Heart left ventricle (tissue), 16 donors: ENCODE measurements at places on chromosomes 3 and 15.

- DNase-seq, result peak; percentile 45
These were observed 14.2 kb downstream of the IQGAP1 start for GRCh38 chr15:90402223-90402622.

- DNase-seq, result peak; percentile 51
These were observed 275.1 kb downstream of the PDZRN3 start for GRCh38 chr3:73349657-73350056.

DNA sequence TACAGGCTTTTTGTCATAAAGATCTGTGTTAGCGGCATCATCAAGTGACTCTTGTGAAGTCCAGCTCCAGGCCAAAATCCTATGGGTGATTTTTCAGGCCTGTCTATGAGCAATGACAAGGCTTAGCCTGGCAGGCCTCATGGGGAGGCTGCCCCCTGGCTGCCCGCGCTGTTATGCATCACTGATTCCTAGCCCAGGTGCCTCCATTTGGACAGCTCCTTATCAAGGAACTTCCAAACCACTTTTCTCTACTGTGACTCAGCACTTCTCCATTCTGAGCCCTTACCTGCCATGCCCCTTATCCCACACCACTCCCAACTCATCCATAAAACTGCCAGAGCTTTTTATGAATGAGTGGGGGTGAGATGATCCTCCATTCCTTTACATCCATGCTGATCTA is 91.5 kb upstream of the C3orf80 start:
- DNase-seq, result no peak

- DNase-seq, result no peak
These were observed 90.7 kb downstream of the IMPG2 start for GRCh38 chr3:101229681-101230080.

GRCh38 chr3:180017846-180018245 is 18.9 kb downstream of the PEX5L start:
- no peak for DNase-seq

DNA sequence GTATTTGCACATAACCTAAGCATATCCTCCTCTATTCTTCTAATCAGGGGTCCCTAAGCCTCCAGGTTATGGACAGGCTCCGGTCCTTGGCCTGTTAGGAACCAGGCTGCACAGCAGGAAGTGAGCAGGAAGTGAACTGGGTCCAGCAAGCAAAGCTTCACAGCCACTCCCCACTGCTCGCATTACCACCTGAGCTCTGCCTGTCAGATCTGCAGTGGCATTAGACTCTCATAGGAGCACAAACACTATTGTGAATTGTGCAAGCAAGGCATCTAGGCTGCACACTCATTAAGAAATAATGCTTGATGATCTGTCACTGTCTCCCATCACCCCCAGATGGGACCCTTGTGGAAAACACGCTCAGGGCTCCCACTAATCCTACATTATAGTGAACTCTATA is 9.8 kb downstream of the MSL2 start:
- no peak for DNase-seq

DNA sequence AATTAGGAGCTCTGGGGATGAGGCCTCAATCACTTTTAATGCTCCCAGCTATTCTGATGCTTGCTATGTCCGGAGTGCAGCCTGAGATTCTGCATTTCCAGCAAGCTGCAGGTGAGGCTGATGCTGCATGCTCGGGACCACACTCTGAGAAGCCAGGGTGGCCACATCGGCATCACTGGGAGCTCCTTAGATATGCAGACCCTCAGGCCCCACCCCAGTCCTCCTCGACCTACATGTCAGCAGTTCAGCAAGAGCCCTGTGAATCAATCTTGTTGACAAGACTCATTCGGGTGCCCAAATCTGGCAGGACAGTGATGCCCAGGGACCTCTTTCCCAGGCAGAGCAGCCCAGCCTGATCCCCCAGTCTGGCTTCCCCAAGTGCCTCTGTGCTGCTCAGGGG is 44.1 kb upstream of the LCTL start:
- no peak for DNase-seq

DNA sequence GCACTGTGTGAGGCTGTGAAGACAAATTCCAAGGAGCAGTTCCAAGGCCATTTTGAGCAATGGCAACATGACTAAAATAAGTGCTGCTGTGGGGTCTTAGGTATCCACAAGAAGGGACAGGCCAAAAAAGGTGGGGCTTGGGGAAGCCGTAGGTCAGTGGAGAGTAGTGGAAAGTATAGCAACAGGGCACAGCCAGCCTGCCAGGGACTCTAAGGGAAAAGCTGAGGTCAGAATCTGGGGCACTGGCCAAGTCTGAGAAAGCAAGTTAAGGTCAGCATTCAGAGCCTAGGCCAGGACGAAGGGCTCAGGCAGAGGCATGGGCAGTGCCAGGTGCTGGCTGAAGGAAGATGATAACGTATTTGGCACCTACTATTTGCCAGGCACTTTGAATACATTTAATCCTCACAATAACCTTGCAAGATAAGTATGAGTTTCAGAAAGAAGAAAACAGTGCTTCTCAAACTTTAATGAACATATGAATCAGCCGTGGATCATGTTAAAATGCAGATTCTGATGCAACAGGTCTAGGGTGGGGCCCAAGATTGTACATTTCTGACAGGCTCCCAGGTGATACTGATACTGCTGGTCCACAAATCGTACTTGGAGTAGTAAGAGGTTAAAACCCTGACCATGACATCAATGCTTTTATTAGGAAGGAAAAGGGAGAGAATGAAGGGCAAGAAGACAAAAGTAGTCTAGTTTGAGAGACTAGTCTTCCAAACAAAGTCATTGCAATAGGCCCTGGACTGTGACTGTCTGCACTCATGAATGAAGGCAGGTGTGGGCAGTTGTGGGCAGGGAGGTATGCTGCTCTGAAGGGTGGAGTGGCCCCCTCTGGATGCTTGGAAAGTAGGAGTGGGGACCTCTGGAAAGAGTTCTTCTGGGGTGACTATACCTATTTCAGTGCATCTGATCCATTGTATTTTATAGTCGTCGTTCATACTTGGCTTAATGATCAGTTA is 106.3 kb upstream of the ANKRD28 start:
- peak; percentile 89 for DNase-seq

DNA sequence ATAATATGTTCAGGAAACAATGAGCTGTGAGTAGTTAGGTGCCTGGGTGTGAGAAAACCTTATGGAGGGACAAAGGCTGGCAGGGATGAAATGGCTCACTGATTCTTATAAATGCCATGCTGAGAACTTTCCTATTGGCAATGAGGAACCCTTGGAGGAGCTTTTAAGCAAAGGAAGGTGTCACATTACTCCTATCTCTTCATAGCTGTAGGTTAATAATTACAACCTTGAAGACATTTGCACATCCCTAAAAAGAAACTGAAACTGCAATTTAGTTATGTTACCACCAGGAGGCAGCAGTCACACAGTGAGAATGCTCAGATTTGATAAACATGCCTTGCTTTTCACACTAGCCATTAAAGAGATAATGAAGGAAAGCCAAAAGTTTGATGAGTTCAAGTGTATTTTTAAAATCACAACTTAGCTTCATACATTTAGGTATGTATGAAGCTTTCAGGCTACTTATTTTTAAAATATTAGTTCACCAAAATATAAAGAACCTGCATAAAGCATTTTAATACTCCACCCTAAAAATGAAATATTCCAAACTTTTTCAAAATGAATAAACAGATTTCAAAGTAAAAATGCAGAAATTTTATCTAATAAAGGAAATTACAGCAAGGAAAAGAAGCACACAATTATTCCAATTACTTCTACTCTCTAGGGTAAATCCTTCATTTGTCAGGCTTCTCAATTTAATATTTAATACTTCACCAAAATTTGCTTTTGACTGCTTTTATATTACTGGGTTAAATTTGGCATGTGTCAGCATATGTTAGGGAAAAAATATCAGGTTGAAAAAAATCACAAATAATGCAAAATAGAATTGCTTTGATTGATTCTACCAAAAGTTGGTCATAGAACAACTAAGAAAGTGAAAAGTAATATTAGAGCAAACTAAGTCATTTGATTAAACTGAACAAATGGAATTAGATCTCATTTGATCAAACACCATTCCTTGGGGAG is 136.9 kb upstream of the SLC2A2 start:
- DNase-seq, result no peak

DNA sequence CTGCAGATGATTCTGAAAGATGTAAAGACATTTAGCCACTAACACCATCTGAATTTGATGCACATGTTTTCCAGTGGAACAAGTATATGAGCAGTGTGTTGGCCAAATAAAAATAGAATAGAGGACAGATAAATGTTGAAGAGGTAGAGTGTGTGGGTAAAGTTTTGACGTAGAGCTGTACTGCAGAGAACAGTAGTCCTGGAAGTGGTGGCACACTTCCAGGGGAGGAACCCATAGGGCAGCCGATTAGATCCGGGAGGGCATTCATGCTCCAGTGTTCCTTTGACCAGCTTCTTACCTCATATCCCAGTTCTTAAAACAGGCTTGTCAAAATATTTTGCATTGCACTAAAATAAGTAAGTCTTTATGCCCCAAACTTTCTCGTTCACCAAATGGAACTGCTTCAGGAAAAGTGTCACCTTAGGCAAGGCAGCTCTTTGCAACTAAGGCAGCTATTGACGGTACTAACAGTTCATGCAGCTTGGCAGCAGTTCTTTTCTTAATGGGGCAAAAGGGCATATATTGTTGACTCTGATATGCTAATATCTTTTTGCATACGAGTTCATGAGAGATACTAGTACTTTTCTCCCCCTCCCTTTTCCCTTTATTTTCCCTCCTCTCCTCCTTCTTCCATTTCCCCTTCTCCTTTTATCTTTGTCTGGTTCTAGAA is 429.3 kb upstream of the AZI2 start:
- peak; percentile 7 for DNase-seq

- DNase-seq, result peak; percentile 70
These were observed 460.3 kb upstream of the PROK2 start for GRCh38 chr3:72245183-72245811.

DNA sequence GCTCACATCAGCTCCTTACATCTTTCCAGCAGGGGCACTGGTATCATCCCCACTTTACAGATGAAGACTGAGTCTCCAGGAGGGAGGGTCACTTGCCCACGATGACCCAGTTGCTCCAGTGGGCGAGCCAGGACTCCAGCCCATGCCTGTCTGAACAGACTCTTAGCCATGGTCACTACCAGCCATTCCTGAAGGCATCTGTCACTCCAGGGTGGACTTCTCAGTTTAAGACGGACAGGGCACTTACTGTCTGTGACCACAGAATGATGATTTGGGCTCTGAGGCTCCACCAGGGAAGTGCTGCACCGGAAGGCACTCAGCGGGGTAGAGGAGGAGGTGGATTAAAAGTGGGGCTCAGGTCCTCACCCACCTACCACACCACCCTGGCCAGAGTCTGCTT is 104.0 kb upstream of the SLC6A6 start:
- DNase-seq, result no peak

GRCh38 chr3:173513123-173513522 is 115.6 kb downstream of the NLGN1 start:
- no peak for DNase-seq

GRCh38 chr15:65086680-65087111 is 10.2 kb downstream of the KBTBD13 start:
- DNase-seq, result no peak

DNA sequence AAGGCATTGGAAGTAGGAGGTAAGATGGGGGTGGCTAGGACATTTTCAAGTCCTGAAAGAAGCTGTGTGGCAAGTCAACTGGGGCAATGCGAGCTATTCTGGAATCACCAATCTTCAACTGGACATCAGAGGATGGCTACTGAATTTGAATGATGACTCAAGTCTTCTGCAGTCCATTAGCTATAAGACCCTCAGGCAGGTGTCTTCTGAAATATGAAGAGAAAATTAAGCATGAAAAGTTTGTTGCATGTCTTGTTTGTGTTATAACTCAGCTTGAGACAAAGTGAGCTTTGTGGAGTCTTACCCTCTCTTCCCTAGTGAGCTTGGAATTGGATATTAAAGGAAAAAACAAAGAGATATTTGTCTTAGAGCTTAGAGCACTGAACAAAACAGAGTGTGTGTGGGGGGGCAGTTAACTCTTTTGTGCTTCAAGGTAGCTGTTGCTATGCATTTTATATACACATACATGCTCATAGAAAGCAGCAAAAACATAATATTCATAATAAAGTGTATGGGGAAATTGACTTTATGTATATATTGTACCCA is 979.1 kb downstream of the MCTP2 start:
- no peak for DNase-seq

DNA sequence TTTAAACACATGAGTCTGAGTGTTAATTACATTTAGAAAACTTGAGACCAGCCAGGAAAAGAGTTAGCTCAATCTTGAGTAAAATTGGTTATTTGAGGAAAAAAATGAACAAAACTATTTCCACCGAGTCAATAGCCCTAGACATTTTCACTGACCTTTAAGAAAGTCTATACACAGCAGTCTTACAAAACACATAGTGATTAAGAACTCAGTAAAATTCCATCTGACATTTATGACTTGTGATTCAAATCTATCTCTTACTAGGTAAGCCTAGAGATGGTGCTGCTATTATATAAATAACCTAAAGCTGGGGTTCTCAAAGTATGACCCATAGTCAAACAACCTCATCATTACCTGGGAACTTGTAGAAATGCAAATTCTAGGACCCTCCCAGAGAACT is 109.1 kb upstream of the COL8A1 start:
- no peak for DNase-seq

GRCh38 chr15:45224621-45225217 is 27.3 kb upstream of the SLC28A2 start:
- no peak for DNase-seq

DNA sequence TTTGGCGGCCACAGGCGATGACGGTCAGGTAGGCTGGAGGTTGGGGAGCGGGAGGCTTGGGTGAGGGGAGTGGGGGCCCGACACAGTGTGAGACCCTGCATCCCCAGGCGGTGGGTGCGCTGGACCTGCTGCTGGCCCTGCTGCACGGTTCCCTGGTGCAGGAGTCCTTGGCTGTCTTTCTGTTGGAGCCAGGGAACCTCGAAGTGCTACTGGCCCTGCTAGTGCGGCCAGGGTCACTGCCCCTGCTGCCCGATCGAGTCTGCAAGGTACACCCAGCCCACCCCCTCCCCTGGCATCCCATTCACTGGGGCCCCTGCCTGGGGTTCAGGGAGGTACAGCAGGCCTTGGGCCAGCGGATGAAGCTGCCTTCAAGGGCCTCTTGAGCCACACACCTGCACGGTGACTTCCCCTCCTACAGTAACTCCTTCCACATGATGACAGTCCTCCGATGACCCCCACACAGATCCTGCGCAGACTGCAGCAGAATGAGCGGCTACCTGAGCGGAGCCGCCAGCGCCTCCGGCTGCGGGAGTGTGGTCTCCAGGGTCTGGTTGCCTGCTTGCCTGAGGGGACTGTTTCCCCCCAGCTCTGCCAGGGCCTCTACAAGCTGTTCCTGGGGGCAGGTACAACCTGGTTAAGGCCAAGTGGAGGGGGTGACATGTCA is 19.5 kb downstream of the NBEAL2 start:
- DNase-seq, result no peak
